Chondrocyte (in vitro differentiated cells): ENCODE measurements at places on chromosomes 4 and X. TPM values are rescaled to one million over a fixed set of nuclear protein-coding genes. Genes with fewer than 3 reads are reported as not detected.

CLCN4 gene
- total RNA-seq: 2.2 to 4.2 TPM (median 4.2 TPM) in 3 replicates

- no peak for DNase-seq
Measured at GRCh38 chr4:141724646-141725045, 88.3 kb downstream of the IL15 start.

DNA sequence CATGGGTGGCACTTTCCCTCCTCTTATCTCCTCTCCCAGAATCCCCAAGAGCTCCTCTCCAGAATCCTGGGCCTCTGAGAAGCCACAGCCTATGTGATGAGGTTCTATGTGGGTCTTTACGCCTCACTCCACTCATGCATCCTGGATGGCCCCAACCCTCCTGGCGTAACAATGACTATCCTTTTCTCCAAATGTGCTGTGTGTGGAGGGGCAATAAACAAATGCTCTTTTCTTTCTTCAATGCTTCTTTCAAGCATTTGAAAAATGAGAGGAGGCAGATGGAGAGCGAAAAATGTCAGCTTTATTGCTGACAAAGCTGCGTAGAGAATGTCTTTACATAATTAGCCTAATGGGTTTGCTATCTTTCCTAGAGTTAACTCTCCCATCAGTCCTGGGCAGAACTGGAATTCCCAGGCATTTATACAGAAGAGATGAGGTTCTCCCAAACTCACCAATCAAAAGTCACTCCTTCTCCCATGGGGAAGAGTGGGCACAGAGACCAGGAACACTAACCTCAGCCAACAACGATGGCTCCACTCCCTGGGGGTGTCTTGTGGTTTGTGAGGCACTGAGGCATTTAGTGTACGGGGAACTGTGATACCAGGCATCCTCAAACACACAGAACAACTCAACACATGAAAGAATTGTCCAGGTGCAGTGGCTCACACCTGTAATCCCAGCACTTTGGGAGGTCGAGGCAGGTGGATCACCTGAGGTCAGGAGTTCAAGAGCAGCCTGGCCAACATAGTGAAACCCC is 118.9 kb upstream of the SLC34A2 start:
- no peak for DNase-seq

DNA sequence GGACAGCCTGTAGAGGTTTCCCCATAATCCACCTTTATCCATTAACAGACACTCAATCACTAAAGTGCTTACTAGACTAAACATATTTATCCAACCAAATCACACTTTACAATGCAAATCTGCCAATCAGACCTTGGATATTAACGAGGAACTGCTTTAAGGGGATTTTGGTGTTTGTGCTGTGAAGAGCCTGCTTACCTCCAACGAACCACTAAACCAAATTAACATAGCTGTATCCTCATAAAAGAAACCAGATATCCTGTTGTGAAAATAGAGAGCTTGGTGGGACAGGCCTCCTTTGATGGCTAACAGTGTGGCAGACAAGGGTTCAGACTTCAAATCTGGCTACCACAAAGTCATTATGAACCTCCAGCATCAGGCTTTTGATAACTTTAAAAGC is 252.6 kb upstream of the HAND2 start:
- no peak for DNase-seq

DNA sequence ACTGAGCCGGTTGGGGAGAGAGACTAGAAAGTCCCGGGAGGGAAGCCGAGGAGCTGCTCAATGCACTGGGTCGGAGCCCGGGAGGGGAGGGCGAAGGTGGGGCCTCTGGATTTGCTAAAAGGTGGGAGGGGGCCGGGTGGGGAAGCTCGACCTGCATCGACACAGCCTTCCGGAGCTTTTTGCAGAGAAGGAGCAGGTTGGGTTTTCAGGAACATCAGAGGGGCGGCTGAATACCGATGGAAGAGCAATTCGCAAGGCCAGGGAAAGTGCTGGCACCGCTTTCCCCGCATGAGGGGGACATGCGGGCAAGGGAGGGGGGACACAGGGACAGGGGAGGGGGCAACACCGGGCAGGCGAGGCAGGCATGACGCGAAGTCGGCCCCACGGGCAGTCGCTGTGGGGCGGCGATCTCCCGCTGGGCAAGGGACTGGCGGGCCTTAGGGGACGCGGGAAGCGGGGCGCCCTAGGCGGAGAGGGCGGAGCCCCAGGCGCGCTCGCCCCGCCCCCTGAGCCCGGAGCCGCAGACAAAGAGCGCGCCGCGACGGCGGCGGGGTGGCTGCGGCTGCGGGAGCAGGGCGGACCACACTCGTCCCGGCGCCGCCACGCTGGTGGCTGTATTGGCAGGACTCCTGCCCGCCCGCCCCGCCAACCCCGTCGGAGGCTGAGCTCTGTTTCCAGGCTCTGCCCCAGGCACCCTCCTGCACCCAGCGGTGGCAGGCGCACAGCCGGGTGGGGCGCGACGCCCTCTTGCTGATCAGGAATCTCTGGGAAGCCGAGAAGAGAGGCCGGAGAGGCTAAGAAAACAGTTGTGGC is 11.6 kb downstream of the PDZD4 start:
- DNase-seq: peak; percentile 83

DNA sequence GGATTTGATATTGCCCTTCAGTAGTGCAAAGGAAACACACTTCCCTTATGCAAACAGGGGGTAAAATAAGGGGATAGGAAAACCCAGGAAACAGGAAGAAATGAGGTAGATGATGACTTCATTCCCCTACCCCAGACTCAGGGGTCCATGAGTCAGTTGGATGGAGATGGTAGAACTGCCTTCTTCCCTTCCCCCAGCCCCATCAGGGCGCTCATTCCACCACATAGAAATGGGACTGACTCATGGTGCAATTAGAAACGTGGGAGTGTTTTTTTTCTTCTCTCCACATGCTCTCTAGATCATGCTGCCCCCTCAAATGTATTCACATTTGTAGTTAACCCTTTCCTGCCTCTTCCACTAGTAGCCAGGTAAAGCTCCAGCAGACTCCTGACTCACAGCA is 23.1 kb upstream of the ARMCX2 start:
- DNase-seq: no peak

DNA sequence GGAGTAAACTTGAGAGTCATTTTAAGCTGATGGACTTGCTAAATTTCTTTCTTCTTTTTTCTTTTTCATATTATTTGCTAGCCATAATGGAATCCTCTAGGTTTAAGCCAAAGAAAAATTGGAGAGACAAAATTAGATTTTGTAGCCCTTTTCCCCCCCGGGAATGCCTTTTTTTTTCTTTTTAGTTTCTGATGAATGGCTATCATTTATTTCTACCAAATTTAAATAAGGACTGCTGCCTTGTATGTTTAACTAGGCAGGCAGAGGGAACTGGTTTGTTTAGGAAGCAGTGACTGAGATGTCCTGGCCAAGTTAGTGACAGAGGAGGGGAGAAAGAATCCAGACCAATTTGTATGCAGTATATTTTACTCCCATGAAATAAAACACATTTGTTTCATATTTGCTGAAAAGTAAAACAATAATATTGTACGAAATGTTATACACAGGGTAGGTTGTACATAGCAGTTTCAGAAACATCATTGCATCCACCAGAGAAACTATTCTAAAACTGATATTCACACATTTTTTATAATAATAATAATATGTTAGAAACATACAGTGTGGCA is 5.7 kb downstream of the PITX2 start:
- no peak for DNase-seq

DNA sequence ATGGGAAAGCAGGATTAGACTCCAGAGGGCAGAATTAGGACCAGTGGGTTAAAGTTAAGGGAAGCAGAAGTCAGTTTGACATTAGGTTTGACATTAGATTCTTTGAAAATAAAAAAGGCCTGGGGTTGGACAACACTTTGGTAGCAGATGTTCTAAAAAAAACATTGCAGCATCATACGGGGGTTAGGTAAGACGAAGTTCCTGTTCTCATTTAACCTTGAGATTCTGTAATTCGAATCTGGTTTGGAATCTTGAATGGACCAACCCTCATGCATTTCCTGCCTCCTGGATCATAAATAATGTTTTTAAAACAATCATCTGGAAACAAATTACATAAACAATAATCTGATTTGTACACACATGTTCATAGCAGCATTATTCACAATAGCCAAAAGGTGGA is 181.0 kb downstream of the SHROOM3 start:
- DNase-seq: no peak

DNA sequence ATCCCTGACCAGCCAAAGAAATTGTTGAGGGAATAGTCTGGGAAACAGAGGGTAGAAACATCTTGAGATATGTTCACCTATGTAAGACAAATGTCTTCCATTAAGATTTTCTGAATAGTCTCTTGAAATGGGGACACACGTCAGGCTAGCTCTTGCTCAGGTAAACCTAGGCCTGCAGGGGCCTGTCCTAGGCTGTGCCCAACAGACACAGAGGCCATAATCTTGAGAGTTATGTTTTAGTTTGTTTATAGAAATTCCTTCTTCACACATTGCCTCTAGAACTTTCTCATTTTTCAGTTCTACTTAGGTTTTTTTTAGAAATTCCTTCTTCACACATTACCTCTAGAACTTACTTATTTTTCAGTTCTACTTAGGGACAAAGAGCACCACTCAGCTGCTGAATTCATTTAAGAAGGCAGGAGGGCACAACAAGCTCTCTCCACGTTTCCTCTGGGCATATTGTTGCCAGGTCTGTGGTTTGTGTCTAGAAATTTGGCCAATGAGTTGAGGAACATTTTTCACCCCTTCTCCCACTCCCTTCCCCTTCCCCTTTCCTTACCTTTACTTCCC is 94.9 kb downstream of the ARHGAP24 start:
- DNase-seq: no peak

- no peak for DNase-seq
Measured at GRCh38 chrX:38548508-38548907, 12.8 kb upstream of the TSPAN7 start.
